Epithelial cell of proximal tubule (primary cell): ENCODE measurements at places on chromosomes 12 and 14. TPM values are rescaled to one million over a fixed set of nuclear protein-coding genes. Genes with fewer than 3 reads are reported as not detected.

CHD8 gene
- 43.9 and 50.1 TPM in 2 replicates for total RNA-seq

MIPOL1 gene
- total RNA-seq, result 5.7 and 6.7 TPM in 2 replicates

SERPINA10 gene
- total RNA-seq, result not detected in 2 replicates

CLEC2A gene
- total RNA-seq, result not detected in 2 replicates

DLGAP5 gene
- 58.4 and 68.8 TPM in 2 replicates for total RNA-seq

ANKRD33 gene
- total RNA-seq, result not detected in 2 replicates

CELA1 gene
- not detected in 2 replicates for total RNA-seq

GALNT8 gene
- total RNA-seq, result 0.58 and 1.5 TPM in 2 replicates

SLC39A2 gene
- total RNA-seq, result not detected in 2 replicates

CPSF2 gene
- total RNA-seq, result 35.5 and 35.6 TPM in 2 replicates

LRRC43 gene
- 2.5 TPM in 1 of 2 replicates, not detected in the other for total RNA-seq

HOXC6 gene
- 2.7 and 3.2 TPM in 2 replicates for total RNA-seq

DNA sequence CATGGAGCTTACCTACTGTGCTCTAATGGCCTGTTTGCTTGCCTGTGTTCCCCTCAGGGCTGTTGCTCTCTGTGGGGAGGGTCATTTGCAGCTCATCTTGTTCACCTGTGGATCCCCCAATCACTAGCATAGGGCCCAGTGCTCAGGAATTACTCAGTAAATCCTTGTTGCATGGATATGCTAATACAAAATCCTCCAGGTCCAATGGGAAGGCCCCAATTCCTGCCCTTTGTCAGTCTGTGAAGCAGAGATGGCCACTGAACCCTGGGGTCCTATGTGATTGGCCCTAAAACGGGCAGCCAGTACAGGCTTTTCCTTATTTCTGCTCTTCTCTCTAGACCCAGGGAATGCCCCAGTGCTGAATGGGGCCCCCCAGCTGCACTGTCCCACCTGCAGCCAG lies 44.1 kb downstream of the FOS start:
- no peak for DNase-seq

- no peak for DNase-seq
Measured at GRCh38 chr12:101670007-101670671, 27.3 kb upstream of the CHPT1 start.

- no peak for DNase-seq
Measured at GRCh38 chr12:77239617-77240016, 174.2 kb upstream of the E2F7 start.

- DNase-seq, result no peak
Measured at GRCh38 chr12:101707131-101707782, 9.8 kb downstream of the CHPT1 start.

DNA sequence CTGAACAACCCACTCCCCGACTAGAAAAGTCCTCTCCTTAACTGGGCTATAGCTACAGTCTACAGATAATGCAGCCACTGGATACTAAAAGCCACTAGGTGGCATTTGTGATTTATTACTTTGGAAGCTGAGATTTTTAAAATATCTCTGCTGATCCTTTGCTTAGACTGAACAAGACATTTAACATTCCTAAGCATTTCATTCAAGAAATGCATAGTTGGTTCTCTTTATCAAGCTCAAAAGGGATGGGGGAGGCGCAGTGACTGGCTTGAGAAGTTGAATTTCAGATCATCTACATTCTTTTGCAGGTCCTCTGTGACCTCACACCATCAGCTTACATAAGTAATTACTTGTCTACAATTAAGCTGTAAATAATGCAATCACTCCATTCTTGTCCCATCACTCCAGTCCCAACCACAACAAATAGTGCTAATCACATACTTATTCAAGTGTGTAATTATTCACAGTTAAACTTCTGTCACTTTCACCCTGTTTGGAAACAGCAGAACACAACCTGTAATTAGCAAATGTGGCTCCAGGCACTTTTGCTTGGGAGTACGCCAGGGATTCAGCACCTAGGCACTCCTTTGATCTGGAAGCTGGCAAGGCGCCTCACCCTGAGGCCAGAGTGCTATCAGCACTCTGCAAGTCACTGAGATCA lies 203.6 kb downstream of the NOVA1 start:
- no peak for DNase-seq

GRCh38 chr14:52053044-52053443 lies 15.8 kb downstream of the NID2 start:
- no peak for DNase-seq

DNA sequence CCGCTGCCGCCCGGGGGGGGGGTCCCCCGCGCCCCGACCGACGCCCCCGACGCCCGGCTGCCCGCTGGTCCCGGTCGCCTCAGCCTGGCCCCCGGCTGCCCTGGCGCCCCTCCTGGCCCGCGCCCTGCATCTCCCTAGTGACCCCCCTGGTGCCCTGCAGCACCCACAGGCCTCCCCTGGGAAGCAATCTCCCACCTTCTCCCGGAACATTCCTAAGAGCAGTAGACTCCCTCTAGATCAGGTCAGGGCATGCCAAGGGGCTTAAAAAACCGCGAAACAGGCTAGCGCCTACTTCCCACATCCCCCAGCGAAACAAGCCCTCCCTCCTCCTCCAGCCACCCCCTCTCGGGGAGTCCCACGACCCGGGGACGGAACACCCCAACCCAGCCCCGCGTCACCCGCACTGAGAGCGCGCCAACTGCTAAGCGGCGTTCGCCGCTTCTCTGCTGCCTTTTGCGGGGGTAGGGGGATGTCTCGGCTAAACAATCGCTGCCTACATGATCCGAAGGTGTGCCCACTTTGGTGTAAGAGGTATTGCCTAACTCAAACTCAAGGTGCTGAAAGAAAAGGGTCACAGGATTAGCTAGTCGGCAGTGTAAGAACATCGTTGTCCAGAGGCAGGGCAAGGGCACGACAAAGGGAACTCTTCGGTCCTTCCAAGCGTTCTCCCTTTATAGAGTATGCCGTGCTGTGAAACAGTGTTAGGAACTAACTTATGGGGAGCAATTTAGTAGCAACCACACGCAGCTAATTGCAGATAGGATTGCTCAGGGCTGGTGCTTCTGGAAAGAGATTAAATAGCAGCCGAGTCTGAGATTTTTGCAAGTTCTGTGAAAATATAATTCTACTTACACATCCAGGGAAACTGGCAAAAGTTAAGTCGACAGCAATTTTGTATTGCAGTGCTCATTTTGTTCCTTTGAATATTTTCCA lies 619 bp upstream of the NTN4 start:
- DNase-seq, result no peak

GRCh38 chr14:54882521-54882920 lies 20.1 kb downstream of the GCH1 start:
- DNase-seq, result no peak

DNA sequence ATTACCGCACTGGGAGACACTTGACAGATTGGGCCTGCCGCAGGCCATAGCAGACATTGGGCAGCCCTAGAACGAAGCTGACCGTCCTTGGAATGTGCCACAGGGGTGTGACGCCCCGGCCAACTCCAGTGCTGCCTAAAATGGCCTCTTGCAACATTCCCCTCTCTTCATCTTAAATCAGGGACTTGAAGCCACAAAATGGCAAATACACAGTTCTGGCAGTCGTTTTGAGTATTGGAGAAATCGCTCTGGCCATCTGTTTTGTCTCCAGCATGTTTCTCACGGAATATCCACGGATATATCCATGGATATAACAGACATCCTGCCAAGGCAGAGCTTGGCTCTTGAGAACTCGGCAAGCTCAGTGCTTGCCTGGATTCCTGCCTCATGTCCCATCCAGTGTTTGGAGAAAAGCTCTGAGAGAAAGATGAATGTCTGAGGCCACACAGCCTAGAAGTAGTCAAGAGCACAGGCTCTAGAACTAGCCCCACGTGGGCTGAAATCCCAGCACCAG lies 158.4 kb downstream of the CHST11 start:
- no peak for DNase-seq

DNA sequence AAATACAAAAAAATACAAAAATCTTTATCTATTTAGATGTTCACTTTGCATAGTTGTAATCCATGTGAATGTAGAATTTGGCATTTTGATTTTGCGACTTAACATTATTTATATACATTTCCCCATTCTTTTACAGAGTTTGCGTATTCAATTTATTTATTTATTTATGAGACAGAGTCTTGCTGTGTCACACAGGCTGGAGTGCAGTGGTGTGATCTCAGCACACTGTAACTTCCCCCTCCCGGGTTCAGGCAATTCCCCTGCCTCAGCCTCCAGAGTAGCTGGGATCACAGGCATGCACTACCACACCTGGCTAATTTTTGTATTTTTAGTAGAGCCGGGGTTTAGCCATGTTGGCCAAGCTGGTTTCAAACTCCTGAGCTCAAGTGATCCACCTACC lies 25.3 kb upstream of the STRN3 start:
- DNase-seq, result no peak

DNA sequence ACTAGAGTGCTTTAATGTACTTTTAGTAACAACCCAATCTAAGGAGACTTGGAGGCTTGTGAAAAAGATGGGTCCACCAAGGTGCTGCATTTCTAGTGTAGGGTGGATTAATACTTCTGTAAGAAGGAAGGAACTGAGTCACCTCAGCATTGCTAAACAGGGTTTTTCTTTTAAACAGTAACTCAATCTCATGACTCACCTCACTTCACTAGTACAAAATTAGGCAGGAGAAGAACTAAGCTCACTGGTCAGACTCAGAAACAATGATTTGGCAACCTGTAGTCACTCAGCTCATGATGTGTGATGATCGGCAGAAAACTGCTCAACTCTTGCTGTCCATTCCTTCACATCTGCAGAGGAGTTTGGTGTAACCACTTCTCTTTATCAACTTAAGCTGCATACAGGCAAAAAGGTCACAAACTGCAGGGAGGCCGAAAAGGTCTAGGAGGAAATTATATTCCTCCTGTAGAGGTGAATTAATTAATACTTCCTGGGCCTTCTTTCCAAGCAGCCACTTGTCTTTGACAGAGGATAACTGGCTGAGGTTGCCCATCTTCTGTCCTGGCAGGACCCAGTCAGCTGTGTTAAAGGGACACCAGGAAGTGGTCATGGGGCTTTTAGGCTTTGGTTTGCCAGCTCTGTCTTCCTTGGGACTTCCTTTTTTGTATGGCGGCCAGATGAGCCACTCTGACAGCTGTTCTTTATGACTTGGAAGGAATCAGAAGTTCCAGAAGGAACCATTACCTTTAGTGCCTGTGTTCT lies 466.9 kb downstream of the FUT8 start:
- peak; percentile 94 for DNase-seq

DNA sequence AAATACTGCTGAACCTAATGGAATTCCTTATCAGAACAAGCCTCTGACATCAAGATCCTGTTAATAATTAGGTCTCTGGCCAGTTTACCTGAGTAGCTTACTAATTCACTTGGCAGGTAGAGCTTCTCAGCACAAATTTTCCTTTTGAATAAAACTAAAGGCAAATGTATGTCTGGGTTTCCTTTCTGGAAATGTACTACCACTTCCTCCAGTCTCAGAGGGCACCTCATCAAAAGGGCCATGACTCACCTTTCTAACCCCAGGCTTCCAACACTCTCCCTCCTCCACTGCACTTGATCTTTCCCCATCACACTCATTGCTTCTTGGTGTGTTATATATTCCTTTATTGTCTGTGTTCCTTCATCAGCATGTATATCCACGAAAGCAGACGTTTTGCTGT lies 90.5 kb downstream of the SLC2A13 start:
- DNase-seq, result no peak

DNA sequence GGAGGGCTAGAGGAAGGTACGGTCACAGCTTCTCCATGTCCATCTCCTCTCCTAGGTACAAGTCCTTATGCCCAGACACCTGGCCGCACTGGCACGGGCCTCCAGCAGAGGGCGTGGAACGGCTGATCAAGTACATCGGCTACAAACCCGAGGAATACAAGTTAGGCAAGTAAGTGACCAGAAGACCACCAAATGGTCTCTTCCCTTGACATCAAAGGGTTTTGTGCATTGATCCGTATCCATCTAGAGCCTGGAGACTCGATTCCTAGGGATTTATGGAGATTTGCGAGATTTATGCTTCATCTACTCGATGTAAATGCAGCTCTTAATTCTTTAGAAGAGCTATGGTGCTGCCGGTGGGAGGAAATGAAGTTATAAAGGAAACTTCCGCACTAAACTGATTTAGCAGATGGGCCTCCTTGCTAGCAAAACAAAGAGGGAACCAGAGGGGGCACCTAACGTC lies 44.2 kb downstream of the KCTD10 start:
- peak; percentile 29 for DNase-seq

DNA sequence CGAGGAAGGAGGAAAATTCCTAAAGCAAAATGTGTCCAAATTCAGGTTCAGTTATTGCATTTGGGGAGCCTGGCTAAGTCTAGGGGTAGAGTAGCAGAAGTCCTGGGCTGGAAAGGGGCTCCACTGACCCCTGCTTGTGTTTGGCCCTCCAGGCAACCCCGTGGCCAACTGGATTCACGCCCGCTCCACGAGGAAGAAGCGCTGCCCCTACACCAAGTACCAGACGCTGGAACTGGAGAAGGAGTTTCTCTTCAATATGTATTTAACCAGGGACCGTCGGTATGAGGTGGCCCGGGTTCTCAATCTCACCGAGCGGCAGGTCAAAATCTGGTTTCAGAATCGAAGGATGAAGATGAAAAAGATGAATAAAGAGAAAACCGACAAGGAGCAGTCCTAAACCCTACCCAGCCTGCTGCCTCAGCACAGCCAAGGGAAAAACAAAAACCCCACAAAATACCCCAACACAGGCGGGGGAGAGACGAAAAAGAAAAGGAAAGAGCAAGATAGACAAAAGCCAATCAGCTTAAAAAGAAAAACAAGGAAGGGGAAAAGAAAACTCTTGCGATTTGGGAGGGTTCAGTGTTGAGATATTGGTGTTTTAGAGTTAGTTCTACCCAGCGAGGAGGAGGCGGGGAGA lies 2.4 kb downstream of the HOXC9 start:
- DNase-seq, result no peak

- DNase-seq, result no peak
Measured at GRCh38 chr12:65098364-65098763, 22.7 kb downstream of the WIF1 start.

- DNase-seq, result no peak
Measured at GRCh38 chr14:75497191-75497590, 25.1 kb upstream of the BATF start.

DNA sequence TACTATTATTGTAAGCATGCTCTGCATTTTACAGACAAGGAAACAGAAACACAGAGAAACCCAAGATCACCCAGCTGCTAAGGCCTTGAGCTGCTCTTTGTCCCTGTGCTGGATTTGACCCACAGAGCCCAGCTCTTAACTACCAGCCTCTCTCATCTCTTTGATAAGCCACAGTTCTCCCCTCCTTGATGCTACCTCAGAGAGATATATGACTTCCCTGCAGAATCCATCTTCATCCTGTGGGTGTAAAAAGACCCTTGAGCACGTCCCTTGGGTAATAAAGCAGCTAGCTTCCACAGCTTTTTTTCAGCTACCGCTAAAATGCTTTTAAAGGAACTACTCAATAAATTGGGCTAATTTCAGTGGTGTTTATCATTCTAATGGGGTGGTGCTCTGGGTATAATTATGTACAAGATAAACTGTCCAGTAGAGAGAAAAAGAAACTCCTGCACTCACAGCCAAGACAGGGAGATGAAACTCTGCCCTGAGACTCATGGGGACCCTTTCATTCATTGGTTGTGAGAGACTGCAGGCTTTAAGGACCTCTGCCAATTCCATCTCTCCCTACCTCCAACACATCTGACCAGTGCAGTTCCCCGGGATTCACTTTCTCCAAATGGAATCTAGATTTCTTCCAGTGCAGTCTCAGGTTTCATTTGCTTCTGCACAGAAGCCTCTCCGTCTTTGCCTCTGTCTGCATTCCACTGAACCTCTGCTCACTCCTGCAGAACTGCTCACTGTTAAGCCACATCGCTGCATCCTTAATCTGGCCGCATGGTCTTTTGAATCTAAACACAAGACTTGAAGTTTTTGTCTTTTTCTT lies 24.7 kb upstream of the NTF3 start:
- DNase-seq, result no peak
